ENCODE measurements at places on chromosomes 6 and 20.

GRCh38 chr20:4546786-4547185 lies 174.9 kb upstream of the PRND start:
- peak; percentile 40 for DNase-seq

- peak; percentile 95 for DNase-seq
Observed at GRCh38 chr6:169452117-169452868, 198.6 kb upstream of the THBS2 start.

DNA sequence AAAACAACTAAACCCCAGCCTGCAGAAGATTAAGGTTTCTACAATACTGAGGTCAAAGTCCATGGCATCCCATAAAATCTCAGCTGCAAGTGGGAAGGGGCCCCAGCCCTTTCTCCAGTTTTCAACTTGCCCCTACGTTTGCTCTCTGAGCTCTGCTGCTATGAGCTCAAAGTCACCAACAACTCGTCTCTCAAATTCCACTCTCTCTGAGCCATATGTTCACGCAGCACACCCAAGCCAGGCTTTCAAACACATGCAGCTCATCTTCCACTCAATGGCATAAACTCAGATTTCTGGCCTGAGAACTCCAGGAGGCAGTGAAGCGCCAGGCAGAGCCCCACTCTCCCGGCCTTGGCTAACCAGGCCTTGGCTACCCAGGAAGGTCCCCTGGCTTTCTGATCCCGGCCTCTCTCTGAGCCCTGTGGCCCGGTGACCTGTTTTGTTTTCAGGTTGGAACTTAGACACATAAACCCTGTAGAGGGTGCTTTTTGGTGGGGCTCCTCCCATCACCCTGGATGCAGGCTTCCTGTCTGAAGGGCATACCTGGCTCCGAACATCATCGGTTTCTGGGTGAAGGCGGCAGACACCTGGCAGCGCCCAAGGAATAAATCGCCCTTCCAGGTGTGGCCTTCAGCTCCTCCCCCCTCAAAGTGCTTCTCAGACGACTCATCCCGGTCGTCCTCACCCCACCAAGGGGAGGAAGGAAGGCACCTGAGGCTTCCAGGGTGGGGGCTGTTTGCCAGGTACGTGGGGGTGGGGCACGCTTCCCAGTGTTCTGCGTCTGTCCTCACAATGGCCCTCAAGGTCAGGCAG lies 12.4 kb downstream of the SLC22A23 start:
- no peak for DNase-seq

- no peak for DNase-seq
Observed at GRCh38 chr6:36698196-36698595, 570 bp downstream of the RAB44 start.

DNA sequence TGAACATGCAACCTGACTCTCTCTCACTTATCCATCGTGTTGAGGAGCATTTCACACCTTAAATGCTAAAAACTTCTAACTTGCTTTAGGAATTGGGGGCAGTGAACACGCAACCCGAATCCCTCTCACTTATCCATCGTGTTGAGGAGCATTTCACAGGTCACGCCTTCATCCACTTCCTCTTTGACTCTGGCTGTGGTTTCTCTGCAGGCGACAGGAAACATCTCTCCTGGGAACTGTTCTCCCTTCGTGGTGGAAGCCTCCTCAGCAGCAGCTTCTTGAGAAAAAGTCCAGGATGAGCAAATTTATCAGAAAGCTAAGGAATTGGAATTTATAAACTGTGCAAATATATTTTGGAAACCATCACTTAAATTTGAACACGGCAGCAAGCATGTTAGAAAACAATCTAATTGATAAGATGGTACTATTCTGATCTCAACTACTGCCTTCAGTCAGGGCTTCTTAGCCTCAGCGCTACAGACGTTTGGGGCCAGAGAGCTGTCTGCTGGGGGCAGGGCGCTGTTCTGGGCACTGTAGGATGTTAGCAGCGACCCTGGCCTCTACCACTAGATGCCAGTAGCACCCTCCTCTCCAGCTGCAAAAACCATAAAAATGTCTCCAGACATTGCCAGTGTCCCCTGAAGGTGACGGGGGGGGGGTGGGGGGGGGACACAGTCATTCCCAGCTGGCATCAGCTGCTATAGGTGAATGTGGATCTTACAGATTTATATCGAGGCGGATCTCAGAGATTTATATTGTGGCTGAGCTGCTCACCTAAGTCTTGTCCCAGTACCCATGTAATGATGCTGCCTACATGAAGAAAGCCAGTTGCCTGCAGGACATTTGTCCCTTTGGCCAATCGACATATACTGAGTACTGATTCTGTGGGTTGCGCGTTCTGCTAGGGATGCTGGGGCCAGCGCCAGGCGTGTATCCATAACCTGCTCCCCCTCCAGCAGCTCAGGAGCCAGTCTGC lies 26.2 kb downstream of the CTCFL start:
- no peak for DNase-seq

DNA sequence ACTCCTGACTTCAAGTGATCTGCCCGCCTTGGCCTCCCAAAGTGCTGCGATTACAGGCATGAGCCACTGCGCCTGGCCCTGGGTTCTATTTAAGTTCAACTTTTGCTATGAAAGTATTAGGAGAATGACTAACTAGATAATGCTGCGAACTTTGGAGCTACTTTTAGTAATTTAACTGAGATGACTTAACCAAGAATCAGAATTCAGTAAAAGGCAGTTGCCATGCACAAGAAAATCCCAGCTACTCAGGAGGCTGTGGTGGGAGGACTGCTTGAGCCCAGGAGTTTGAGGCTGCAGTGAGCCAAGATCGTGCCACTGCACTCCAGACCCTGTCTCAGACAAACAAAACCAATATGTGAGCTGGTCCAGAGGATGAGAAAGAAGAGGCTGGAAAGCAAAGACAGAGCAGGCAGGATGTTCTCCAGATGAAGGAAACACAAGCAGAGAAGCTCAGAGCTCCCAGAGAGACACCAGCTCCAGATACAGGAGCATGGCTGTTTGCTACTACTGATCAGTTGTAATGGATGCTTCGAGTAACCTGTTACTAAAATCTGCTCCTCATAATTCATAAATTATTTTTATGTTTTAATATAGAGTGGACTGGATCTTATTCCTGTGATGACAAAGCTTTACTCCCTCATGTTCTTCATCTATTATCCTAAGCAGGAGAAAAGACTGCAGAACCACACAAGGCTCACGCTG lies 23.9 kb downstream of the ZNF217 start:
- no peak for DNase-seq

GRCh38 chr20:62707276-62707920 lies 1.2 kb upstream of the NTSR1 start:
- no peak for DNase-seq

GRCh38 chr6:36700831-36701230 lies 3.2 kb downstream of the RAB44 start:
- no peak for DNase-seq

DNA sequence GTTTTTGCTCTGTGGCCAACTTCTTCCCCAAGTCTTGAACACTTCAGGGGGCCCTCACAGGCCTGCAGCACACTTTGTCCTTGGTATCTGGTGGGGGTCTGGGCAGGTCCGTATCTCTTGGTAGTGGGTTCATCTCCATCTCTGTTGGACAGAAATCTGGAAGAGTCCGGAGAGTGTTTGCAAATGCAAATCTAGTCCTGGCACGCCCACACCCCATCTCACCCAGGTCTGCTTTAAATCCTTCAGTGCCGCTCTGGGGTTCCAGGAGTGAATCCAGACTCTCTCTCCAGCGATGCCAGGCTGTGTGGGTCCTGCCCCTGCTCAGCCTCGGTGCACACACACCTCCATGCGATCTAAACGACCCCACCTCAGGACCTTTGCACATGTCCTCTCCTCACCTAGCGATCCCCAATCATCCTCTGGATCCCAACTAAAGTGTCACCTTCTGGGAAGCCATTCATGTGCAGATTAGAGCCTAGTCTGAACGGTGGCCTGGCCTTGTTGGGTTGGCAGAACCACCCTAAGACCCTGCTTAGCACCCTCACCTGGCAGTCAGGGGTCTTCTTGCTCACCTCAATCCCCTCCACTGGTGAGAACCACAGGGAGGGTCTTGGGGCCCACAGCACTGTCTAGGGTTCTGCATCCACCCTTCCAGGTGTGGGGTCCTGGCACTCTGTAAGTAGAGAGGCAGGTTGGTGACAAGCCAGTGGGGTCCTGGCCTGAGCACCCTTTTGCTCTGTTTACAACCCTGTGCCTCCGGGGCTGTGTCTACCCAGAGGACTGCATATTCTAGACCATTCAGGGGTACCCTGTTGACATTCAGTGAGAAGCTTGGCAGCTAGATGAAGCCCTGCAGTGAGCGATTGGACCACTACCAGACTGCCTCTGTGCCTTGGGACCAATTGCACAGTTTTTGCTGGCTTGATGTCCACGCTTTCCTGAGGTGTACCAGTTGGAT lies 100.8 kb downstream of the SYCP2 start:
- DNase-seq: no peak

GRCh38 chr6:105459049-105459448 lies 56.2 kb upstream of the PREP start:
- no peak for DNase-seq

DNA sequence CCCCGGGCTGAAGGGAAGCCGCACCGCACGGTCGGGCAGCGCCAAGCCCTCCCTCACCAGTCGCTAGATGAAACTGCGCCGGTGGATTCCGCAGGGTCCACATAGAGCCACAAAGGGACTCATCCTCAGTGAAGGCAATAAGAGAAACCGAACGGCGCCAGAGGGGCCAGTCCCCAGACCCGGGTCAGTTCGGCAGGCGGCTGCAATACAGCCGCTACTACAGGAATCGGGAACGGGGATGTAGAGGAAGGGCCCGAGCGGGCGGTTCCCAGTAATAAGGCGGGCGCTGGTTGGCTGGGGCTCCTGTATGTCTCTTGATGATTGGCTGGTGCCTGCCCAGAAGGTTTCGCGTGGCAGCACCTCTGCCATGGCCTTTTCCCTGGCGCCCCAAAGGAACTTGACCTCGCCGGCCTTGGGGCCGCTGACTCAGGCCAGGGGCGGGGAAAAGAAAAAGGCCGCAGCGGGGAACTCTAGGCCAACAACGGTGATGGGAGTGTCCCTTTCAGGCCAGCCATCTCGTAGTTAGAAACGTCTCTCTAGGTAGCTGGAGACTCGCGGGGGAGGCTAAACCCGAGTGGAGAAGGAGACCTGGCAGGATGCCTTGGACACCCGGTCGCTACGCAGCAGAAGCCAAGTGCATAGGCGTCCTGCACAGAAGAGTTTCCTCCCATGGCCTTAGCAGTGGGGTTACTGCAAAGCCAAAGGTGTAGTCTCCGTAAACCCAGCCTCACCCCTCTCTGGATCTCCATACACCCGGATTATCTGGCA lies at the start of gene IBTK:
IBTK (minus strand) TSS at position 240 of the 768 bp plus-strand sequence. CDS start 7,258 bp downstream, outside the sequence.
- peak; percentile 91 for DNase-seq

DNA sequence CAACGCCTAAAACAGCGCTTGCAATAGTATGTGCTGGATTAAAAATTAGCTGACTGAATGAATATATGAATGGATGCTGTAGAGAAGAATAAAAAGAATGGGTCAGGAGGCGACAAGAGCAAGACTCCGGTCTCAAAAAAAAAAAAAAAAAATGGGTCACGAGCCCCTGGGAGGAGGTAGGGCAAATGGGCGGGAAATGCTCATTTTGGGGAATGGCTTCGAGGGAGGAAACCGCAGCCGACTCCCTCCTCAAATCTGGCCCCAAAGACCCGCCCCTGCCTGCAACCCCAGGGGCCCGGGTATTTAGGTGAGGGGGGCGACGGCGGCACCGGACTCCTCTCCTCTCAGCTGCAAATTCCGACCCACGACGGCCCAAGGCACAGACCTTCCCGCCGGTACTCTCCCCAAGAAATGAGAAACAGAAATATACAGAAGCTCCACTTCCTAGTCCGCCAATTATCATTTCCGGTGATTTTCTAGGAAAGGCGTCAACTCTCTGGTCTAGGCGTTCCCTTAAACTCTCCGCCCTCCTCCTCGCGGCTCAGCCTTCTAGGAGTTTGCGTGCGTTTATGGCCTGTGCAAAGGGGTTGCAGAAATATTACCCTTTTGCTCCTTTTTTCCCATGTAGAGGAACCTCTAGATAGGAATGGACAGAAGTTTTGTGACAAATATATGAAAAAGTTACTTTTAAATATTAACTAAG lies at the start of gene ZNF311:
ZNF311 (minus strand) TSS at position 133 of the 703 bp plus-strand sequence. CDS start 1,361 bp downstream, outside the sequence.
- DNase-seq: no peak

- no peak for DNase-seq
Observed at GRCh38 chr20:49579195-49579594, 11.3 kb upstream of the PTGIS start.
